ENCODE measurements at places on chromosomes 5 and 9. TPM values are rescaled to one million over a fixed set of nuclear protein-coding genes. Genes with fewer than 3 reads are reported as not detected.

SOX30 gene
- total RNA-seq, result not detected

DNA sequence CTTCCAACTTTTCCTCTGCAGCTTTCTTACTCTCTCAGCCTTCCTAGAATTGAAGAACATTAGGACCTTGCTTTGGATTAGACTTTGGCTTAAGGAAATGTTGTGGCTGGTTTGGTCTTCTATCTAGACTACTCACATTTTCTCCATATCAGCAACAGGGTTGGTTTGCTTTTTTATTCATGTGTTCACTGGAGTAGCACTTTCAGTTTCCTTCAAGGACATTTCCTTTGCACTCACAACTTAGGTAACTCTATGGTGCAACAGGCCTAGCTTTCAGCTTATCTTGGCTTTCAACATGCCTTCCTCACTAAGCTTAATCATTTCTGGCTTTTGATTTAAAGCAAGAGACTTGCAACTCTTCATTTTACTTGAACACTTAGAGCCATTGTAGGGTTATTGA is 153.1 kb downstream of the CCDC192 start:
- no peak overlapping the region for H3K27ac ChIP-seq
- H3K27me3 ChIP-seq, result no peaks in the 10 kb centered on the region
- no peak overlapping the region for H3K4me3 ChIP-seq
- H3K36me3 ChIP-seq, result no peaks in the 10 kb centered on the region
- DNase-seq, result no peak
- peaks cover 15% of the 10 kb centered on the region for H3K4me1 ChIP-seq

DNA sequence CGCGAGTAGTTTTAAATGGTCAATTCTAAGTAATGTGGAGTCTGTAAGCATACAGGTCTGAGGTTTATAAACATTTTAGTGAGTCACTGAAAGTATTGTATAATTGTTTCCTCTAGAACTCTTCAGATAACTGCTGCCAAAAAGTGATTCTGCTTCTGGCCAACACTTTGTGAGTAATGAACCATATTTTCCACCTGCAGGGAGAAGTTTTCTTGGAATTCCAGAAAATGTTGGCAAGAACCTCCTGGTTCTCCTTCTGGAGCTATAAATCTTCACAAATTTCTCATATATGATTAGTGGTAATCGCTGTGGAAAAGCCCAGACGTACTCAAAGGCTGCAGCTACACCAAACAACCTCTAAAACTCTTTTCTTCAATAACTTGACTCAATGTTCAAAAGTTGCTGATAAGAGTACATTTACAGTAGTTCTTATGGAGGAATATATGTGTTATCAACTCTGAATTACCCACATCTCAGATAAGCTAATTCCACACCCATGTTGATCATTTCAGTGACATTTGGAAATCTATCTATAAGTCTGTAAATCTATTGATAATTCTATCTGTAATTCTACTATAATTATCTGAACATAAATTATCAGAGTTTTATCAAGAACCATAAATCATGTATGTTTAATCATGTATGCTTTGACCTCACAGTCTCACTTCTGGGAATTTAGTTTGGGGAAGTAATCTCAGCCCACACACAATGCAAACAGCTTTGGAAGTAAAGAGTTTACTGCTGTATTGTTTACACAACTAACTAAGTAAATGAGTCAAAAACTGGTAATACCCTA is 74.1 kb downstream of the FNBP1 start:
- peak; percentile 89 for DNase-seq
- peaks cover 36% of the 10 kb centered on the region for H3K4me1 ChIP-seq
- no peaks in the 10 kb centered on the region for H3K27me3 ChIP-seq
- H3K27ac ChIP-seq, result peak overlapping the region; percentile 95
- H3K36me3 ChIP-seq, result no peaks in the 10 kb centered on the region

DNA sequence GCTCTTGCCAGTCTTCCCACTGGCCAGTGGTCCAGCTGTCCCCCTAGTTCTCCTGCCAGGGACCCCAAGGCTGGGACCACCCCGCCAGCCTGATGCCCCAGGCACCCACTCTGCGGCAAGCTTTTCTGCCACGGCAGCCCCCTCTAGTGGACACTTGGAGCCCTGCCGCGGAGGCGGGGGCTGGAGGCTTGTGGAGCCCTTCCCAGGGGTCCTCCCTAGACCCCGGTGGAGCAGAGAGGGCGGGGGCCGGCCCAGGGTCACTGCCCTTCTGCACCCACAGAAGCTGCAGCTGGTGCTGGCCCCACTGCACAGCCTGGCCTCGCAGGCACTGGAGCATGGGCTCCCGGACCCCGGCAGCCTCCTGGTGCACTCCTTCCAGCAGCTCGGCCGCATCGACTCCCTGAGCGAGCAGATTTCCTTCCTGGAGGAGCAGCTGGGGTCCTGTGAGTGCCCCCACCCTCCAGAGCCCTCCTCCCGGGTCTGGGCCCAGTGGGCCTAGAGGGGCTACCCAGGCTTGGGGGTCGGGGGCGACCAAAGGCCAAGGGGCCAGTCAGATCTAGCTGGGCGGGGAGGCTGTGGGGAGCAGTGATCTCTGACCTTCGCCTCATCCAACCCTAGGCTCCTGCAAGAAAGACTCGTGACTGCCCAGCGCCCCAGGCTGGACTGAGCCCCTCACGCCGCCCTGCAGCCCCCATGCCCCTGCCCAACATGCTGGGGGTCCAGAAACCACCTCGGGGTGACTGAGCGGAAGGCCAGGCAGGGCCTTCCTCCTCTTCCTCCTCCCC is 9.1 kb downstream of the EGFL7 start:
- H3K4me1 ChIP-seq, result no peaks in the 10 kb centered on the region
- no peaks in the 10 kb centered on the region for H3K36me3 ChIP-seq
- no peaks in the 10 kb centered on the region for H3K27me3 ChIP-seq

GRCh38 chr9:115254287-115255180 is 136.6 kb upstream of the TNC start:
- peak; percentile 1 for DNase-seq
- H3K4me3 ChIP-seq, result no peak overlapping the region
- H3K4me1 ChIP-seq, result peaks cover 33% of the 10 kb centered on the region
- no peaks in the 10 kb centered on the region for H3K27me3 ChIP-seq
- H3K27ac ChIP-seq, result no peak overlapping the region

- no peak overlapping the region for H3K27ac ChIP-seq
- no peak for DNase-seq
- H3K27me3 ChIP-seq, result no peaks in the 10 kb centered on the region
- no peaks in the 10 kb centered on the region for H3K4me1 ChIP-seq
Measured at GRCh38 chr5:643811-644271, 31.7 kb downstream of the CEP72 start.

- no peaks in the 10 kb centered on the region for H3K36me3 ChIP-seq
- H3K4me1 ChIP-seq, result no peaks in the 10 kb centered on the region
- H3K27ac ChIP-seq, result no peak overlapping the region
- H3K4me3 ChIP-seq, result no peak overlapping the region
- DNase-seq, result no peak
- no peaks in the 10 kb centered on the region for H3K27me3 ChIP-seq
Measured at GRCh38 chr5:10499776-10500175, 58.1 kb downstream of the ROPN1L start.

DNA sequence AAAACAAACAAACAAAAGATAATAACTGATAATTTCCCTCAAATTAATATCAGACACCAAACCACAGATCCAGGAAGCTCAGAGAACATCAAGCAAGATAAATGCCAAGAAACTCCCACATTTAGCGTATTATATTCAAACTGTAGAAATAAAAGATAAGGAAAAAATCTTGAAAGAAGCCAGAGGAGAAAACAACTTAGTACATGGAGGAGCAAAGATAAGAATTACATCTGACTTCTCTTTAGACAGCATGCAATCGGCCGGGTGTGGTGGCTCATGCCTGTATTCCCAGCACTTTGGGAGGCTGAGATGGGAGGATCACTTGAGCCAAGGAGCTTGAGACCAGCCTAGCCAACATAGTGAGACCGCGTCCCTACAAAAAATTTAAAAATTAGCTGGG is 17.2 kb upstream of the MLANA start:
- H3K27ac ChIP-seq, result no peak overlapping the region
- no peaks in the 10 kb centered on the region for H3K36me3 ChIP-seq
- no peaks in the 10 kb centered on the region for H3K4me1 ChIP-seq

DNA sequence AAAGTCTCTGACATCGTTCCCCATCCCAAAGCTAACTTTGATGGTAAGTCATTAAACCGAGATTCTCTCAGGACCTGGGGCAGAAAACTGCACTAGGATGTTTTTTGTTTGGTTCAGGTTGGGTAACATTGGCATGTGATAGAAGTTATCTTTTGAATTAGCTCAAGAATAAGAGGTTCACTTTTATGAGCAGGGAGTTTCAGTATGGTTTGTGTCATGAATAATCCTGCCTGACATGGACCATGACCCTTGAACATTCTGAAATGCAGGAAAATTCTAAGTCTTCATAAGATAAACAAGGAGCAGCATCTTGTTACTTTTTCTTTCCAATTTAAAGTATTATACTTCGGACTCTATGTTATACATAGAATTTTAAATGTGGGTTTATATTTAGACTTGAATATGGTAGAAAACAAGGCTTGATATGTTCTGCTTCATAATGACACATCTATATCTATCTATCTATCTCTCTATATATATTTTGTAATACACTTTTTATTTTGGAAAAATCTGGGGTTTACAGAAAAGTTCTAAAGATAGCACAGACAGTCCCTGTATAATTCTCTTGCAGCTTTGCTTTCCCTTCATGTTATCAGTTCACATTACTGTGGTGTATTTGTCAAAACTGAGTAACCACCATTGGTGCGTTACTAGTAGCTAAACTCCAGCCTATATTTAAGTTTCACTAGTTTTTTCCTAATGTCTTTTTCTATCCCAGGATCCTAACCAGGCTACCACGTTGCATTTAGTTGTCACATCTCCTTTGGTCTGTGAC is 102.7 kb upstream of the TAF11L2 start:
- H3K36me3 ChIP-seq, result no peaks in the 10 kb centered on the region
- peaks cover 15% of the 10 kb centered on the region for H3K4me1 ChIP-seq
- no peak for DNase-seq
- no peaks in the 10 kb centered on the region for H3K27me3 ChIP-seq
- H3K27ac ChIP-seq, result no peak overlapping the region

IRX1 gene
- not detected for total RNA-seq

DNA sequence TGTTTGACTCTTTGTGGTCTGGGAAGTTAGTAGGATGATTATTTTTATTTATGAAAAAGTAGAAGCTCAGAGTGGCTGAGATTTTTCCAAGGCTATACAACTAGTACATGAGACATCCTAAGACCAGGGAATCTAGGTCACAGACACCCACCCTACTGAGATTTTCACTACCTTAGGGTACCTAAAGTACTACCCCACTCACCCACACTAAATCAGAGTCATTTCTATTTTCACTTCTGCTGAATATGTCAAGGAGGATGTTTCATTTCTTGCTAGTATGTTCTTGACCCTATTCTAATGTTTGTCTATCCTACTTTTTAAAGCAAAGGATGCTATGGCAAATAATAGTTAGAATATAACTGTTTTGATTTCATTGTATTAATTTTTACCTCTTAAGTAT is 206.0 kb downstream of the ATP10B start:
- no peak for DNase-seq
- no peak overlapping the region for H3K4me3 ChIP-seq
- H3K27me3 ChIP-seq, result no peaks in the 10 kb centered on the region

CCL28 gene
- total RNA-seq, result 8.1 TPM

- H3K4me1 ChIP-seq, result peaks cover 21% of the 10 kb centered on the region
- H3K27ac ChIP-seq, result no peak overlapping the region
- H3K4me3 ChIP-seq, result no peak overlapping the region
- DNase-seq, result no peak
- no peaks in the 10 kb centered on the region for H3K36me3 ChIP-seq
Measured at GRCh38 chr5:73114044-73114688, 6.2 kb upstream of the TMEM171 start.

IFNK gene
- total RNA-seq, result not detected

INSL6 gene
- total RNA-seq, result not detected

DNA sequence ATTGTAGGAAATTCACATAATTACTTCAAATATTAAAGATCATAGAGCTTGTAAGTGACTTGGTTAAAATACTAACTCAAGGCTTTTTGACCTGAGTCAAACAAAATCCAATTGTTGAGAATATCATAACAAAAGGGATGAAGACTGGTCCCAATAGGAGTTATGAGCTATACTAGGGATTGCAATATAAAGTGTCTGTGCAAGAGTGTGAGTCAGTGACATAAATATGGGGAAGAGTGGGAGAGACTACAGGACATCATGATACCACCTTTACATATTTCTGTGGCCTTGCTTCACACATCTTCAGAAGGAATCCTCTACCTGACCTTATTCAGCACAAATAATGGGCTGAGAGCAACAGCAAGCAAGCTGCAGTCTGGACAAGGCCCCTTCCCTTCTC is 180.9 kb upstream of the SLC24A2 start:
- H3K27me3 ChIP-seq, result no peaks in the 10 kb centered on the region
- DNase-seq, result no peak
- no peak overlapping the region for H3K4me3 ChIP-seq
- no peaks in the 10 kb centered on the region for H3K36me3 ChIP-seq
- no peaks in the 10 kb centered on the region for H3K4me1 ChIP-seq

DNA sequence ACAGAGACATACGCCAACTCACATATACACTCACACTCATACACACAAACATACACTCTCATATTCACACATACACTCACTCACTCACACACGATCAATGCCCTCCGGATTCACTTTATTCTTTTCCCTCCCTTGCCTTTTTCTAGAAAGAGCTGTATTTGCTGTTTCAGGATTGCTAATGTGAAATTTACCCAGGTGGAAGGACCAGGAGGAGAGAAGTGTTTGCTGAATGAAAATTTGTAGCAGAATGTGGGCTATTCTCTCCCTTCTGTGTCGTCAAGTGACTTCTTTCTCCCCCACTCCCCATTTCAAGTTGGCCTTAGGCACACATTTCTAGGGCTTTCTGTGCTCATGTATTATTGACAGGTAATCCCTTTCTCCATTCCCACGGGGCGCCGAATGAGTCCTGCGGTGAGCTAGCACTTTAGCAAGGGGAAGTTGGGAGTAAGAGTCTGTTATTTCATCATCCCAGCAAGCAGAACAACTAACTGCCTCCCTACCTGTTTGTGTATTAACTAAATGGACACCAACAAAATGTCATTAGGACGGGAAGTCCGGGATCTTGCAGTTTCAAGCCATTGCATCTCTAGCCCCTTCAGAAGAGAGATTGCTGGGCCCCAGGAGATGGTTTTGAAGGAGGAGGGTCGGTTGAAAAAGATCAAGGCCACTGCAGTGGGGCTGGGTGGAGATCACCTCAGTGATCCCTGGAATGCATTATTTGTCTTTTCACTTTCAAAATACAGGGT is 97.1 kb upstream of the TAF11L2 start:
- no peaks in the 10 kb centered on the region for H3K36me3 ChIP-seq
- no peak overlapping the region for H3K4me3 ChIP-seq
- DNase-seq, result no peak
- peaks cover 26% of the 10 kb centered on the region for H3K4me1 ChIP-seq

SLC36A2 gene
- not detected for total RNA-seq

SPIN1 gene
- 37.9 TPM for total RNA-seq

DNA sequence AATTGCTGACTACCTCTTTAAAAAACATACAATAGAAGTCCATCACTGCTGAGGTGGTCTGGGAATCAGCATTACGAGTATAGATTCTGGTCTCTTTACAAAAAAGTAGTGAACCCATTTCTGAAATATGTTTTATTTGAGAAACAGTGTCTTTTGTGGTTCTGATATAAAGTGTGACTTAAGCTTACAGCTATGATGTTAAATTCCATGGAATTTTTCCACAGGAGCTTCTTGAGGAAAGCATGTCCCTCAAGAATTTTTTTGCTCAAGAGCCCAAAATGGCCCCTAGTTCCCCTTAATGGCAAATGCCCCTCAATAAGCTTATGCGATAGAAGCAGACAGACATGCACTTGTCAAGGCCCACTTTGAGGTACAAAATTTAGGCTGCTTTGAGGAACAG is 265.7 kb downstream of the FAM170A start:
- H3K4me1 ChIP-seq, result no peaks in the 10 kb centered on the region
- no peaks in the 10 kb centered on the region for H3K36me3 ChIP-seq
- no peak for DNase-seq
- H3K4me3 ChIP-seq, result no peak overlapping the region
- H3K27ac ChIP-seq, result no peak overlapping the region
